ENCODE measurements at places on chromosomes 3 and 15.

GRCh38 chr3:15438983-15439382 lies 11.6 kb downstream of the EAF1 start:
- peak; percentile 78 for DNase-seq

- no peak for DNase-seq
Measured at GRCh38 chr3:11638495-11639358, 5.0 kb downstream of the VGLL4 start.

- DNase-seq = peak; percentile 47
Measured at GRCh38 chr15:41904541-41905005, 10.7 kb upstream of the SPTBN5 start.

DNA sequence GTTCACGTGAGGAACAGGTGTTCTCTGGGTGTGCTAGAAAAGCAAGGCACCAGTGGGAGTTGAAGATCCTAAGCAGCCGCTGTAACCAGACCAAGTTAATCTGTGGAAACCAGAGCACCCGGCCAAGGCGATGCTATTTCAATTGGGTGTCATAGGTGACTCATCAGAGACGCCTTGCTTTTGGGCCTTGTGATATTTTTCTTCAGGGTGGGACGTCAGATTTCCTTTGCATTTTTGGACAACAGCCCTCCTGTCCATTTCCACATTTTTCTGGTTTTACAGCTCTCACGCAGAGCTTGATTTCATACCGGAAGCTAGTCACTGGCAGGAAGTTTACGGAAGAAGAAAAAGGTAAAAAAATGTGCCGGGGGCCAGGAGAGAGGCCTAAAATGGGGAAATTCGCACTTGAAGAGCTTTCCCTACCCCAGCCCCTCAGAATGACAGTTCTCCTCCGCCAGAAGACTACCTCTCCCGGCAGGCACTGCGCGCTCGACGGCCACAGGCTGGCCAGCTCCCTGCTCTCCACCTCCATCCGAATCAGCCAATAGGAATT lies 471 bp upstream of the KBTBD8 start:
- DNase-seq = peak; percentile 79

DNA sequence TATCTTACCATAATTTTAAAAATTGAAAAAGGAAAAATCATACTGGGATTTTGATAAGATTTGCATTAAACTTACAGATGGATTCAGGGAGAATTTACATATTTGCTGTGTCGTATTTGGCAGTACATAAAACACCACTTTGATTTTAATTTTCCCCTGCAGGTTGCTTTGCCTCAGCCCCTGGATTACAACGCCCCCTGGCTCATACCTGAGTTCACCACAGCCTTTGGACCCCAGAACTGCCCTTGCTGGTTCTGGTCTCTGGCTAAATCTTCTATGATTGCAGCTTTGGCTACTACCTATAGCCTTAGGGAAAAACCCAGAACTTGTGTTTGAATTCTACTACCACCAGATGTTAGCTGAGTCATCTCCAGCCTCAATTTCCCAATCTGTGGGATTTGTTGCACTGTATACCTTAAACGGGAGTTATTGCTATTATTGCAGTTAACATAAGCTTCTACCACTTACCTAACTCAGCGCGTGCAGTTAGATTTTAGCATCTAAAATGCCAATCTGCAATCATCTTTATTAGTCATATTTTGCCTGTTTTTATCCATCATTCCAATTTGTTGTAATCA lies 315.7 kb upstream of the GADL1 start:
- DNase-seq = peak; percentile 30

DNA sequence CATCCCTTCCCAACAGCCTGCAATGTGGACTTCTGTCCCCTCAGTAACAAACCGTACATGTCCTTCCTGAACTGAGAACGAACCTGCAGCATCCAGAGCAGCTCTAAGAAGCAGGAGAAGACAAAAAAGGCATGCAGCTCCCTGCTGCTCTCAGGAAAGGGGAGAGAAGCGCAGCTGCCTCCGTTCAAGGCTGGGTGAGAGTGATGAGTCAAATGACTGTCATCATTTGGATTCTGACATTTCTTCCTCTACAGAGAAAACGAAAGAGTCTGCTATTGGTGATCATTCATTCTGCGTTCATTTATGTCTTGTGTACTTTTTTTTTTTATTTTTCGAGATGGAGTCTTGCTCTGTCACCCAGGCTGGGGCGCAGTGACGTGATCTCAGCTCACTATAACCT lies 677.8 kb downstream of the FHIT start:
- DNase-seq = no peak

DNA sequence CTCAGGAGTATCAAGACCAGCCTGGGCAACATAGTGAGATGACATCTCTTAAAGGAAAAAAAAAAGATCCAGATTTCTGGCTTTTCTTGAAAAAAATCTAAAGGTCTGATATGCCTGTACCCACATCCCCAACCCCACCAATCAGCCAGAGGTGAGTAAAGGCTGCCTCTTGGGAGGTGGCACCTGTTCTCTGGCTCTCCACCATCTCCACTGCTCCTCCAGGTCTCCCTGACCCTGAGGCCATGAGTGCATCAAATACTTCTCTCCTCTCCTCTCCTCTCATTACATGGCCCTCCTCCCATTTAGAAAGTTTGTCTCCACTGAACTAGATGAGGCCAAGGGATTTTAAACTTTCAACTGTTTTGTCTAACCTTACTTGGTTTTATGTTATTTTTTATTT lies 5.2 kb downstream of the SIAH2 start:
- no peak for DNase-seq

GRCh38 chr15:77768107-77768506 lies 135.4 kb upstream of the LINGO1 start:
- DNase-seq = no peak

DNA sequence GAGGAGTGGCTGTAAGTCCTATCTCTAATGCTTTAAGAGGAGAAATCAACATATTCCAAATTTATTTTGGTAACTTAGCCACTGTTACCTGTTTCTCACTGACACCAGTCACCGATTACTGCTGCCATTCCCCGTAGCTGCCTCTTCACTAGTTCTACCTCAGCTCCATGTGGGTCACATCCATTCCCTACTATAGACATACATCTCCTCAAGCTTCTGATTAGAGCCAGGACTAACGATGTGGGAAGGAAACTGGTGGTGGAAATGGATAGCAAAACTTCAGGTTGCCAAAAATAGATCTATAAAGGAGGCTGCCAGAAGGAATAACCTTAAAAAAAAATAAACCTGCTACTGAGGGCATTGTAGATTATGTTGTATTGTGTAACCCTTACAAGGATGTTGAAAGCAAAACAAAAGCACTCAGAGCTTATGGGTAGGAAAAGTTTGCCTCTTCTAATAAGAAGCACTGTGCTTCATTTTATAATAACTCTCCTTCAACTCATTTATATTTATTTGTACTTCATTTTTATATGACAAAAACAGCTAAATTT lies 56.0 kb downstream of the KAT2B start:
- no peak for DNase-seq

DNA sequence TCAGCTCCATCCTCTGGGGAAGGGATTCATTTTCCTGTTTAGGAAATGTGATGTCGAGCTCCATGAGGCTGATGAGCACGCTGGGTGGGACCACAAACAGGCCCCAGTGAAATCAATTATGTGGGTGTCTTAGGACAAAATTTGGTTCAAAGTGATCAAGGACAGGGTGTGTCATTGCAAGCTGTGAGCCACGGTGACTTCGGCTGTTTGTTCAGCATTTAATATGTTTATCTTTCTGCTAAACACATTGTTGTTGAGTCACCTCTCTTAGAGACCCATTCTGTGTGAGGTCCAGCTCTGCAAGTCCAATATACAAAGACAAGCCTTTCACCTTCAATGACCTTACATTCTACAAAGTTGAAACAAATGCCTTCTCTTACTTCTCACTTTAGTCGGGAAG lies 41.3 kb downstream of the SSR3 start:
- DNase-seq = no peak

DNA sequence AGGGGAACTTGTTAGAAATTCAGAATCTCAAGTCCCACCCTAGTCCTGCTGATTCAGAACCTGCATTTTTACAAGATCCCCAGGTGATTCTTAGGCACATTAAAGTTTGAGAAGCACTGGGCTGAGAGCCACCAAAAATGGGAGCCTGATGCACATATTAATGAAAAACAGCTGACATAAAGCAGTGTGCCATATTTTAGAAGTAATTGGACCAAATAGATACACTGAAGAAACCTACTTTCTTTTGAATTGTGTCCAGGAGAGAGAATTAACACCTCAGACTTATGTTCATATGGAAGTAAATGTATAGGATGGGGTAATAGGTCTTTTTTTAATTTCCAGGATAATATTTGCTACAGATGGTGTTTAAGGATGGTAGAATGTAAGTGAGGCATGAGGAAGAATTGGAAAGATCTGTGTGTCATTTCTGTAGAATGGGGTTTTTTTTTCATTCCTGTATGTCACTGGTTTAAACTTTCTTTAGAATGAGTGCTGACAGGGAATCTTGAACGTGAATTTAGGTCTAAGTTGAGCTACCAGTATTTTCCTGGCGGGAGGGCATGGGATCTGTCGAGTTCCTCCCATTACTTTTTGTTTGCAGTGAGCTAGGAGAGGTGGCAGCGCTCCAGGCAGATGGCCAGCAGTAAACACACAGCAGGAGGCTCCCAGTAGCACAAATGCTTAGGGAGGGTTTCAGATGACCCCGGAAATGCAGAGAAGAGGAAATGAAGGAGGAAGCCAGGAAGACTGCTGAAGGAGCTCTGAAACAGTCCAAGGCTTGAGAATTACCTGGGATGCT lies 185.6 kb downstream of the PLCL2 start:
- no peak for DNase-seq

DNA sequence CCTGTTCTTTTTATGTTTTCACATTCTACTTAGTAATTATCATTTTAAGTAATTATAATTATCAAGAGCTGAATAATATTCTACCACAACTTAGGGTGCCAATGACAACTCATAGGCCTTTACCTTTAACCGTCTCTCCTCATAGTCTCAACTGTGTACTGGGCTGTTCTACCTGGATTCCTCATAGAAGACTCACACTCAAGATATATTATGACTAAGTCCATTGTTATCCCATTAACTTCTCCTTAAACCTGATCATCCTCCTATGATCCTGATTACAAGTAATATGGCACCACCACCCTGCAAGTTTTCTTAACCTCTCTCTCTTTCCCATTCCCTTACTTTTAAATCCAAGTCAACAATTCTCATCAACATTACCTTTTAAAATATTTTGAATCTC lies 285.9 kb upstream of the VEPH1 start:
- DNase-seq = no peak

DNA sequence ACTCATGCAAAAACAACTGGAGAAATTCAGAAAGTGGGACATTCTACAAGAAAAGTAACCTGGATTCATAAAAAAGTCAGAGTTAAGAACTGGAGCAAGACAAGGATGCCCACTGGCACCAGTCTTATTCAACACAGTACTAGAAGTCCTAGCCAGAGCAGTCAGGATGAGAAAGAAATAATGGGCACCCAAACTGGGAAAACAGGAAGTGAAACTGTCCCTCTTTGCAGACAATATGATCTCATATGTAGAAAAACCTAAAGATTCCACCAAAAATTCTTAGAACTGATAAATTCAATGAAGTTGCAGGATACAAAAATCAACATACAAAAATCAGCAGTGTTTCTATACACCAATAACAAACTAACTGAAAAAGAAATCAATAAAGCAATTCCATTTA lies 37.4 kb downstream of the TXNRD3 start:
- peak; percentile 60 for DNase-seq

DNA sequence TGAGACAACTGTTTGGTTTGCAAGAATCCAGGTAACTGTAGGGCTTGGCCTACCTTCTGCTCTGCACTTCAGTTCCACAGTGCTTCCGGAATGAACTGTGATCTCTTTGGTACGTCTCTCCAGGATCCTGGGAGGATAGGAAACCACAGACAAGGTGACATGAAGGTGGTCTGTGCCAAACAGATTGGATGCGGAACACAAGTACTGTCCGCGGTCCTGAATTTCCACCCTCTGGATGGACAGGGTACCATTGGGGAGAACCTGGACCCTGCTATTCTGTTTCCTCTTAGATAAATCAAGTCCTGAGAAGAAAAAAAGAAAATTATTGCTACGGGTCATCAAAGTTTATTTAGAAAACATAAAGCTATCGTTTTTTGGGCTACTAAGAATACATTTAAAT lies 17.3 kb downstream of the IGSF10 start:
- DNase-seq = no peak

DNA sequence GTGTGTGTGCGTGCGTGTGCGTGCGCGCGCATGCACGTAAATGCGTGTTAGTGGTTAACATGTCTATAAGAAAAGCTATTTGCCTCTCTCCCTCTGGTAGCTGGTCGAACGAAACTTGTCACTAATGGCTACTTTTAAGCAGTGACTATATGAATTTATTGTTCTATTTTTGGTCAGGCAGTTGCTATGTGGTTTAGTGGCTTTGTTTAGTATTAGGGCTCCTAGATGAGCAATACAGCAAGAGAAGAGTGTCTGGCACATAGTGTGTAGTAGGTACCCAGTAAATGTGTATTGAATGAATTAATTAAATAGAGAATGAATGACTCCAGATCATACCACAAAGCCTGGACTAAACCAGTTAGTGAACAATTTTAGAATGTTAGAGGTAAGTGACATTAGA lies 171.6 kb downstream of the PPM1L start:
- DNase-seq = no peak

DNA sequence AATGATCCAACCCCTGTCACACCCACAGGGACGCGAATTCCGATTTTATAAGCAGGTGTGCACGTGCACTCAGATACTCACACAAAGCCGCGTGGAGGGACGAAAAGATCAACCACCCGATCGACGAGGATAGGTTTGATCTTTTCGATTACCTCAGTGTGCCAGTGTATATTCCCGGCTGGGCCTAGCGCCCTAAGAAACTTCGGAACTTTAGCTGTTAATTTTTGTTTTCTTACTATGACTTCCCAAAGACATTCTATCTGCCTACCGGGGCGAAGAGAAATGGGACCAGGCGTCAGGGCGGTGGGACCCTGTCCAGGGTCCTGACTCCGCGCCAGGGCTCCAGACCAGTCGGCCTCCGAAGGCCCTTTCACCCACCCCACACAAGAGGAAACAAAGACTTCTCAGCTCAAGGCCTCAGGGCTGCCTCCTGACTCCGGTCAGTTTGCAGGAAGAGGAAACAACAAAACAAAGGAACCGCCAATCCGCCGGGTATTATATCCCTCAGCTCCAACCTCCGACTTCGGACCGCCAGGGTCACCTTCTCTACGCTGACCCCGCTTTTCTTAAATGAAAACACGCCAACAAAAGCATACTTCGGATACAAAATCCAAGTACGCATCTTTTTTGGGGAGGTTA lies 6.8 kb downstream of the ONECUT1 start:
- DNase-seq = peak; percentile 62

GRCh38 chr3:123439806-123440580 lies 8.9 kb downstream of the ADCY5 start:
- DNase-seq = no peak

Data from inflammatory macrophage (primary cell).